ENCODE measurements at places on chromosomes 1 and 21.

GRCh38 chr1:26094677-26095383, 16.8 kb upstream of the PDIK1L start:
- no peak for DNase-seq

- no peak for DNase-seq
These were observed 22.7 kb upstream of the PRKACB start for GRCh38 chr1:84121360-84121759.

DNA sequence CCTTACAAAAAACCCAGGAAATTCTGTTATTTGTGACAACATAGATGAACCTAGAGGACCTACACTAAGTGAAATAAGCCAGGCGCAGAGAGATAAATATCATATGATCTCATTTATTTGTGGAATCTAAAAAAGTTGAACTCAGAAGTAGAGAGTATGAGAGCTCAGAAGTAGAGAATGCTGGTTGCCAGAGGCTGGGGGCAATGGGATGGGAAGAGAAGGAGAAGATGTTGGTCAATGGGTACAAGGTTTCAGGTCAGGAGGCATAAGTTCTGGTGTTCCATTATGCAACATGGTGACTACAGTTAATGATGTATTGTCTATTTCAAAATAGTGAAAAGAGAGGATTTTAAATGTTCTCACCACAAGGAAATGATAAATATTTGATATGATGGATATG, 259.1 kb upstream of the POU3F1 start:
- no peak for DNase-seq

DNA sequence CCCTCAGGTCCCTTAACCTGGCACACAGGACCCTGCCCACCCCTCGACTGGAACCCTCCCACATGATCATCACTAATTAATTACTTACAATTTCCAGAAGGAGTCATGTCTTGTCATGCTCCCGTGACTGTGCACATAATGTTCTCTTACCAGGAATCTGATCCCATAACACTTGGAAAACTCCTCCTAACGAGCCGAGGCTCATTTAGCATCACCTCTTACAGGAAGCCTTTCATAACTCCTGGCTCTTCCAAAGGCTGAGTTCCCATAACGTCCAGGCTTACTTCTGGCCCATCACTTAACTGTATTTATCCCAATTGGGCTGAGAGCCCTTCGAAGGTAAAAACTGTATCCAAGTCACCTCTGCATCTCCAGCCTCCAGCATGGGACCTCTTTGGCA, 147.9 kb upstream of the JUN start:
- no peak for DNase-seq

DNA sequence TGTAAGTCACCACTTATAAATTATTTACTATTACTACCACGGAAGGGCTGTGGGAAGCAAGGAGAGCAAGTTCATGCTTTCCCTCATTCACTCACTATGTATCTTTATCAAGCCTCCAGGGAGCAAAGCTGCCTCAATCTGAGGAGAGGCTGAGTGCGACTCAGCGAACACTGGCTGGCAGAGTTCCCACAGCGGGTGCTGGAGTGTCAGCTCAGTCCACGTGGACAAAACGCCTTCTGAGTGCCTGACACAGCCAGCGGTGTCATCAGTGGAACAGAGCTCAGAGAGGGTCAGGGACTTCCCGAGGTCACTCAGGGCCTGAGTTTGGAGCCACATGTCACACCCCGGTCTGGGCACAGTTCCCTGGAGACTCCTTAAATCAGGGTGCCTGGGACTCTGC, 16.9 kb downstream of the MATN1 start:
- no peak for DNase-seq

DNA sequence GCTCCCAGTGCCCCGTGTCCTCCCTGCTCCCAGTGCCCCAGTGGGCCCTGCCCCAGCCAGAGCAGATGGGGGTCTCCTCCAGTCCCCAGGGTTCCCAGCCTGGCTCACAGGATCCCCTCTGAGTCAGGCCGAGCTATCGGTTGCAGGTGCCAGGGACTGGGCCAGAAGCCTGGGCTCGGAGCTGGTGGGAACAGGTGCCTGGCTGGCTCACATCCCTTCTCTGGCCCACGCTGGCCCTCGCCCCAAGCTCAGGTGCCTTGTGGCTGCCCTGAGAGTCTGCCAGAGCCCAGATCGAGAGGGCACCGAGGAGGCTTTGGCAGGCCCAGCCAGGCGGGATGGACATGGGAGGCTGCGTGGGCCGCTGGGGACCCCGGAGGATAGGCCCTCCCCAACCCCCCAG, 18.9 kb downstream of the PLCH2 start:
- no peak for DNase-seq

DNA sequence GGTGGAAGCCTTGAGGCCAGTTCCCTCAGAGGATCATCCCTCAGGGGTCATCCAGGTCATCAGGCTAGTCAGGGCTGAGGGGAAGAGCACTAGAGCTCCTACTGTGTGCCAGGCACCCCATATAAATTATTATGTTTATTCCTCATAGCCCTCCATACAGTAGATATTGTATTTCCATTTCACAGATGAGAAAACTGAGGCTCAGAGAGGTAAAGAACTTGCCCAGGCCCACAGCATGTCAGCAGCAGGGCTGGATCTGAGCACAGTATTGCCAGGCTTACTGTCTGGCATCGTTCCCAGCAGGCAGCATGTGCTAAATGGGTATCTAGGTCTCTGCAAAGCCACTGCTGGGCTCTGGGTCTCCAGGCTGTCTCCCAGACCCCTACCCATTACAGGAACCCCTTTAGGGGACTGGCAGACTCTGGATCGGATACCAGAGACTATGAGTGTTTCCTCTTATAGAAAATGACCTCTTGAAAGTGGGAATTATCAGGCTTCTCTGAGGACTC, 153.3 kb downstream of the PTPRU start:
- DNase-seq: no peak

GRCh38 chr1:111592389-111593361, 26.9 kb upstream of the RAP1A start:
- DNase-seq: peak; percentile 97

GRCh38 chr1:35603941-35604340, 30.8 kb downstream of the TFAP2E start:
- no peak for DNase-seq

DNA sequence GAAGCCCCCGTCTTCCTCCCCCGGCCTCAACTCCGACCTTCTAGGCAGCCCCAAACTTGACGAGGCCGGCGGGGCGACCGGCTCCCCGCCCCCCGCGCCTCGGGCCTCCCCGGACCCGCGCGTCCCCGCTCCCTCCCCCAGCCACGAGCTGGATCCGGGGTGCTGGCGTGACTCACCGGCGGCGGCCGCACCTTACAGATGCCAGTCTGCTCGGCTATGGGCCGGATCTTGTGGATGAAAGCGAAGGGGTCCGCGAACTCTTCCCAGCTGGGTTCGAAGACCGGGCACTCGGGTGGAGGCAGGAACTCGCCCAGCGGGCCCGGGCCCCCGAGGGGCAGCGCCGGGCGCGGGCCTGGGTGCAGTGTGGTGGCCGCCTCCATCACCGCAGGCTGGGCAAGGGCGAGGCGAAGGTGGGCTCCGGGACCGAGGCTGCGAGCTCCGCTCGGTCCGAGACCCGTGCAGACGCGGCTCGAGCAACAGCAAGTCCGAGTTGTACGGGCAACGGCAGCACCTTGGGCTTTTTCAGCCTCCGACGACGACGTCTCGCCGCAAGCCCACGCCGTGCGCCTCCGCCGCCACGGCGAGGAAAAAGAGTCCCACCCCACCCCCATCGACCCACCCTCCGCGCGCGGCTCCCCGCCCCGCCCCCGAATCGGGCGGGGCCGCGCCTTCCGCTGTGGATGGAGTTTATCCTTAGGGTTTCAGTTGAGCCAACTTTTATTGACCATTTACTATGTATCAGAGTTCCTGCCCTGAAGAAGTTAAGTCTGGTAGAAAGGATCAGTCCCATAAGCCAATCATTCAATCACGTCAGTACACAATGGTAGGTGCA, at the start of gene KDM5B:
Gene KDM5B (minus strand): TSS at position 496 of the 832 bp plus-strand sequence. CDS start 116 bp downstream, at position 380.
- peak; percentile 82 for DNase-seq

GRCh38 chr1:226365831-226366231, 42.1 kb downstream of the PARP1 start:
- DNase-seq: no peak

GRCh38 chr1:166307261-166308188, 140.7 kb upstream of the FAM78B start:
- DNase-seq: no peak

GRCh38 chr1:84912726-84913554, 19.9 kb upstream of the LPAR3 start:
- no peak for DNase-seq

- DNase-seq: no peak
These were observed 59.1 kb downstream of the PTGFR start for GRCh38 chr1:78549891-78550290.

DNA sequence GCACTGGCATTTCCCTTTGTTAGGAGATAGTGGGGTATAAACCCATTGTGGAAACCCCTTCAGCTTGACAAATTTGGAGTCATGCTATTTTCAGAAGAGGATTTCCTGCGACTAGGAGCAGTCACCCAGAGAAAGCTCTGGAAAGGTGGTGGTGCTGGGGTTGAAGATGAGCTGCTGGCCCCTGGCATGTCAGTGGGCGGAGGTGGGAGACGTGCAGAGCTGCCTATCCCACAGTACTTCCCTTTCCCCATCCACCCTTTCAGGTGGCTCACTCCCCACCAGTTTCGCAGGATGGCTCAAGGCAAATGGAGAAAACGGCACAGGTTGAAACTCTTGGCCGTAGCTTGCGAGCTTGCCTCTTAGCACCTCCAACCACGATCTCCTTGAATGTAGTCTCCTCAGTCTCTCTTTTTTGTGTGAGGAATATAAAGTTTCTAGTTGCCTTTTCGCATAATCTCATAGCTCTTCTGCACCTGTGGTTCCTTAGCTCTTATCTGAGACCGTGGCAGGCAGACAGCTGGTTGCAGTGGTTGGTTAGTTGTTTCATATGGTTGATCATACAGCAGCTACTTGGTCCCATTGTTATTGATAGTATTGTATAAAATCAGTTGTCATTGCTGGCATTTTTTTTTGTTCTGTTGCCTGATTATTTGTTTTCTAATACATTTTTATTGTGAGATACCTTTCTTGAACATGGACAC, 48.2 kb downstream of the ADARB1 start:
- DNase-seq: no peak

DNA sequence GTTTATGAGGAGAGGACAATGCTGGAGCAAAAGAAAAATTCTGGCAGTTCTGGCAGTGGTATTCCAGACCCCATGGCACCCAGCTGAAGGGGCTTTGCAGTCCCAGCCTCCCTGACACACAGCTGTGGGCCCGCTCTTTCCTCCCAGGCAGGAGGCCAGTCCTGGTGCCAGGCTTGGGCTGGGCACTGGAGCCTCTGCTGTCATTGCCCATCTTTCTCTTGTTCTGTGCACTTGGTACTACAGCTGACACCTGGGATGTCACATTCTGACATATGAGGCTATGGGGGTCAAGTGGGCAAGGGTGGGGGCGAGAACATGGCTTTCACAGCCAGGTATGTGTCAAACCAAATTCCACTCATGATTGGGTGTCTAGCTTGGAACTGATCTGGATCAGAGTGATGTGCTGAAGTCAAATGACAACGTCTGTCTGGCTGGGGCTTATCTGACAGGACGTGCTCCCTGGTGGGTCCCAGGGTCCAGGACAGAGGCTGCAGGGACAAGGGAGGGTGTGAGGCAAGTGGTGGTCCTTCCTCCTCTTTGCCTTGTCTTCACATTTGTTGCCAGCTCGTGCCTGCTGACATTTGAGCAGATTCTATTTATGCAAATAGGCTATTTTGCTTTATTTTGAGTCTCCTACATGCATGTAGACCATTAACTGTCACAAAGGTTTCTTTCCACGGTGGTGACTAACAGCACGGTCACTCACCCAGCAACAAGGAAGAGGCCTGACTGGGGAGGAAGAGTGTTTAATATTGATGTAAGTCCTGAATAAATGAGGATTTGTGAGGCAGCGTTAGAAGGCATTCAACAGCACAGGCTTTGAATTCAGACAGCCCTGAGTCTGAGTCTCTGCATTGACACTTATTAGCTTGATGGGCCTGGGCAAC, 336.3 kb downstream of the PBX1 start:
- DNase-seq: no peak

DNA sequence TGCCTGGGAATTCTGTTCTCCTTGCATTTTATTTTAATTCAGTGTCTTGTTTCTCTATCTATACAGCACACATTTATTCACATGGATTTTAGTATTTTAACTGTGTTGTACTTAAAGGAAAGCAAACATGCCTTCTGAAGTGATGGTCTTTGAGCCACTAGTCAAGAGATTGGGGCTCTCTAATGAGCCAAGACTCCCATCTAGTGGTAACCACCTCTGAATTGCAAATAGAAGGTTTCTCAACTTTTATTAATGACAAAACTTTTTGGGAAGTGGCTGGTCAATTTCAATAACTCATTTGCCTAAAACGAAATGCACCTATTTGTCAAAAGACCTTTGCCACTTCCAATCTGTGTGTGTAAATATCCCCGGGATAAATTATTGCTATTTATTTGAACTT, 199.6 kb downstream of the LTN1 start:
- DNase-seq: no peak

GRCh38 chr1:195141294-195141693, 1466.9 kb downstream of the KCNT2 start:
- DNase-seq: no peak

DNA sequence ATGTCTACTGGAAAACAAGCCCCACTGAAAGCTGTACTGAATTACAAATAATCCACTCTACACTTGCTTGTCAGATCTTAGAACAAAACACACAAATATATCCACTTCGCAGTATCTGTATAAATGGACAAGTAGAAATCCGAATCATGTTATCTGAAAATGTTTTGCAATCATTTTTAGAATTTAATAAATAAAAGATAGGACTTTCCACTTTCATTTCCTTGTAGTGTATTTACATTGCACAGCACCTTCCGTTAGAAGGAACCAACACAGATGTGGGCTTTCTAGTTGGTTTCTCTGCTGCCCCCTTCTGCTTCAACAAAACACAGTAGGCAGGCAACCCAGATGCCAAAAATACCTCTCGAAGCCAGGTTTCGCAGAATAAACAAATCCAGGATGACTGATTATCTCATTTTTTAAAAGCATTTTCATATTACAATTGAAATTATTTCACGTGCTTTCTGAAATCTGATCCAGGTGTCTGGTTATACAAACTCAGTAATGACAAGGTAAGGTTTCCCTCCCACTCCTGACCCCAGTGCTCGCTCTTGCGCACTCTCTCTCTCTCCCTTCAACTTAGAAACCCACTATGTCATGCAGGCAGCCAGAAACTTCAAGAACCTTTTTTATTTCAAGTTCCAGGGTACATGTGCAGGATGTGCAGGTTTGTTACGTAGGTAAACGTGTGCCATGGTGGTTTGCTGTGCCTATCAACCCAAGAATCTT, 389.9 kb downstream of the SMYD3 start:
- DNase-seq: peak; percentile 43

DNA sequence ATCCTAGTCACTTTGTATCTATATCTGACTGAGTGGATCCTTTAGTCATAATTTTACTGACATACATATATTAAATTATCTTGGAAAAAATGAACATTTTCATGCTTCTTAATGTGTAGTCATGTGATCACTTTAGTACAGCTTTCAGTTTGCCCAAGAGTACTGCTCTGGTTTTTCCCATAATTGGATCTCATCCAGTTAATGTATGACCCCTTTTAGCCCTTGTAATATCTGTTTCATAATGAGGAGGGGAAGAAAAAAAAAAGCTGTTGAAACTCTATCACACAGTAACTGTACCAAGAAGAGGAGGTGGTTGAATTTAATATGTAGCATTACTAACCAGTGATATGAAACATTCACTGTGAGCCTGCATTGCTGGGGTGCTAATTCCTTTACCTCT, 328.7 kb downstream of the PTPRC start:
- no peak for DNase-seq
